B cell (primary cell): ENCODE measurements at places on chromosomes 4 and X. TPM values are rescaled to one million over a fixed set of nuclear protein-coding genes. Genes with fewer than 3 reads are reported as not detected.

TLR10 gene
- 51.5 and 53.4 TPM in 2 replicates for total RNA-seq

FNIP2 gene
- total RNA-seq: 0.17 and 0.39 TPM in 2 replicates

POLA1 gene
- total RNA-seq: 16.2 and 16.3 TPM in 2 replicates

FATE1 gene
- total RNA-seq: not detected in 2 replicates

DNA sequence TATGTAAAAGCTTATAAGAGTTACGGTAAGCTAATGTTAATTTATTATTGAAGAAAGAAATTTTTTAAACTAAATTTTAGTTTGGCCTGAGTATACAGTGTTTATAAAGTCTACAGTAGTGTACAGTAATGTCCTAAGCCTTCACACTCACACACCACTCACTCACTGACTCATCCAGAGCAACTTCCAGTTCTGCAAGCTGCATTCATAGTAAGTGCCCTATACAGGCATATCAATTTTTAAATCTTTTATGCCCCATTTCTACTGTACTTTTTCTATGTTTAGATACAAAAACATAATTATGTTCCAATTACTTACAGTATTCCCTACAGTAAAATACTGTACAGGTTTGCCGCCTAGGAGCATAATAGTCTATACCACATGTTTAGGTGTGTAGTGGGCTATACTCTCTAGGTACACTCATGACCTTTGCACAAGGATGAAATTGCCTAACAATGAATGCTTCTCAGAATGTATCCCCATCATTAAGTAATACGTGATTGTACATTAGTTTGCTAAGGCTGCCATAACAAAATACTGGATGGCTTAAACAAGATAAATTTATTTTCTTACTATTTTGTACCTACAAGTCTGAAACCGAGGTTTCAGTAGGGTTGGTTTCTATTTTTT lies 333.8 kb upstream of the PCDH7 start:
- DNase-seq: no peak

DNA sequence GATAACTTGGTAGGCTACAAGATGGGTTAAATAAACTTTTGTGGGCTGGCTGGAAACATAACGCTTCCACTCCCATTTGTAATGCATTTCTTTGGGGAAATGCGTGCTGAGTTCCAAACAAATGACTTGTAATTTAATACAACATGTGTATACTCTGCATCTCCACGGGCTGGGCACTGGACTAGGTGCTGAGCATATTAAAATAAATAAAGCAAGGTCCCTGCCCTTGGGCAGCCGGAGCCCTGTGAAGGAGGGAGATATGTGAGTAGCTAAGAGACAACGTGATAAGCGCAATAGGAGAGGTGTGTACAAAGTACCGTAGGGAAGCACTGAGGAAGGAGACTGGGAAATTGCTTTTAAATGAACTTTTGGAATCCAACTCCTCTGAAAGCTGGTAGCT lies 147.2 kb upstream of the RBPJ start:
- DNase-seq: no peak

- no peak for DNase-seq
Measured at GRCh38 chrX:101493225-101493624, 8.0 kb downstream of the ARMCX4 start.

GRCh38 chrX:104370089-104370488 lies 115.4 kb upstream of the ESX1 start:
- DNase-seq: no peak

GRCh38 chr4:45484740-45485139 lies 639.1 kb downstream of the GABRG1 start:
- no peak for DNase-seq

DNA sequence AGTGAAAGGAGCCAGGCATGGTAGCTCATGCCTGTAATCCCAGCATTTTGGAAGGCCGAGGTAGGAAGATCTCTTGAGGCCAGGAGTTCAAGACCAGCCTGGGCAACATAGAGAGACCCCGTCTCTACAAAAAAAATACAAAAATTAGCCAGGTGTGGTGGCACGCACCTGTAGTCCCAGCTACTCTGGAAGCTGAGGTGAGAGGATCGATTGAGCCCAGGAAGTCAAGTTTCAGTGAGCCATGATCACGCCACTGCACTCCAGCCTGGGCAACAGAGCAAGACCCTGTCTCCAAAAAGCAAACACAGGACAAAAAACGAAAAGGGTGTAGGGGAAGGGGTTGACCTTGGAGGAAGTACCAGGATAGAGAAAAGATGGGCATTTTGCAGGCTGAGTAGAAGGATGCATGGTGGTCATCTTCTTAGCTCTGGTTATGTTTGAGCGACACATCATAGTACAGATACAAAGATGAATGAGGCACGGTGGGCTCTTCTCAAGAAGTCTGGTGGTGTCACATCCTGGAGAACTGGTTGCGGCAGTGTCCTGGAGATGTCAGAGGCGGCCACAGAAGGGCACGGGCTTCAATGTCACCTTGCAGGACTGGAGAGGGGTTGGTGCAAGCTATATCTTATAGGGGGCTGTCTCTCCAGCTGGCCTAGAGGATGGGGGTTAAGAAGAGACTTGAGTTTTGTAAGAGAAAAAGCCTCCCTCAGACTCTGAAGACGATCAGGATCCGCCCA lies 32.0 kb downstream of the SLC25A5 start:
- DNase-seq: no peak

DNA sequence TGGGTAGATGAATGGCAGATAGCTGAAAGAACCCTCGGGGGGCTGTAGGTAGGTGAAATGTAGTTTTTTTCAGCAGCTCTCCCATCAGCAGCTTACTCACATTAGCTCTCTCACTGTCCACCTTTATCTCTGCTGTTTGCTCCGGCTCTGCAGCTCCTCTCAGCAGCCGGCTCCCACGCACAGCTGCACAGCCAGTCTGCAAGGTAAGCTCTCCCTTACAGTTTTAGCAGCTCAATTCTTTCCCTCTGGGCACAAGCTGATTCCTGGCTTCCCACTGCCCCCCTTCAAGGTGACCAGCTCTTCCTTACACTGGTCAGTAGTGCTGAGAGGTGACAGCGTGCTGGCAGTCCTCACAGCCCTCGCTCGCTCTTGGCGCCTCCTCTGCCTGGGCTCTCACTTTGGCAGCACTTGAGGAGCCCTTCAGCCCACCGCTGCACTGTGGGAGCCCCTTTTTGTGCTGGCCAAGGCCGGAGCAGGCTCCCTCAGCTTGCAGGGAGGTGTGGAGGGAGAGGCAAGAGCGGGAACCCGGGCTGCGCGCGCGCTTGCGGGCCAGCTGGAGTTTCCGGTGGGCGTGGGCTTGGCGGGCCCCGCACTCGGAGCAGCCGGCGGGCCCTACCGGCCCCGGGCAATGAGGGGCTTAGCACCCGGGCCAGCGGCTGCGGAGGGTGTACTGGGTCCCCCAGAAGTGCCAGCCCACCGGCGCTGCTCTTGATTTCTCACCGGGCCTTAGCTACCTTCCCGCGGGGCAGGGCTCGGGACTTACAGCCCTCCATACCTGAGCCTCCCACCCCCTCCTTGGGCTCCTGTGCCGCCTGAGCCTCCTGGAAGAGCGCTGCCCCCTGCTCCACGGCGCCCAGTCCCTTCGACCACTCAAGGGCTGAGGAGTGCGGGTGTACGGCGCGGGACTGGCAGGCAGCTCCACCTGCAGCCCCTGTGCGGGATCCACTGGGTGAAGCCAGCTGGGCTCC lies 393.6 kb downstream of the CENPC start:
- DNase-seq: no peak

DNA sequence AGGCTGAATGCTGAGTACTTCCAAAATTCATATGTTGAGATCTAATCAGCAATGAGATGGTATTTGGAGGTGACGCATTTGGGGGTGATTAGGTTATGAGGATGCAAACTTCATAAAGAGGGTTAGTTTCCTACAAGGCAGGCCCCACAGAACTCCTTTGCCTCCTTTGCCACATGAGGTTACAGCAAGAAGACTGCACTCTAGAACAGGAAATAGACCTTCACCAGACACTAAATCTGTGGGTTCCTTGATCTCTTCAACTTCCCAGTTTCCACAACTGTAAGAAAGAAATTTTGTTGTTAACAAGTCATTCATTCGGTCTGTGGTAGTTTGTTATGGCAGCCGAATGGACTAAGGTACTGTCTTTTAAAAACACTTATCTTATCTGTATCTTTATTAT lies 681.9 kb upstream of the HS3ST1 start:
- DNase-seq: no peak
